ENCODE measurements at places on chromosomes 12 and 14.

- DNase-seq, result no peak
Measured at GRCh38 chr14:100775831-100776591, 49.3 kb downstream of the DLK1 start.

GRCh38 chr12:43402436-43402835 is 149.6 kb downstream of the ADAMTS20 start:
- DNase-seq, result no peak

DNA sequence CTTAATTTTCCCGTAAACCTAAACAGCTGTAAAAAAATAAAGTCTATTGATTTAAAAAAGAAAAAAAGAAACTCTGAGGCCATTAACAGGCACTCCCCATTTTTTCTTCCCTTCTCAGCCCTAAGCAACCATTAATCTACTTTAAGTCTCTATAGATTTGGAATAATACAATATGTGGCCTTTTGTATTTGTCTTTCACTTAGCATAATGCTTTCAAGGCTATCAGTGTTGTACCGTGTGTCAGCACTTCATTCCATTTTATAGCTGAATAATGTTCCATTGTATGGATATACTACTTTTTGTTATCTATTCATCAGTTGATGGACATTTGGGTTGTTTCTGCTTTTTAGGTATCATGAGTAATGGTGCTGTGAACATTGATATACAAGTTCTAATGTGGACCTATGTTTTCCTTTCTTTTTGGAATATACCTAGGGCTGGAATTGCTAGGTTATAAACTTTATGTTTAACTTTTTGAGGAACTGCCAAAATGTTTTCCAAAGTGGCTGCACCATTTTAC is 15.7 kb downstream of the CREBL2 start:
- no peak for DNase-seq

DNA sequence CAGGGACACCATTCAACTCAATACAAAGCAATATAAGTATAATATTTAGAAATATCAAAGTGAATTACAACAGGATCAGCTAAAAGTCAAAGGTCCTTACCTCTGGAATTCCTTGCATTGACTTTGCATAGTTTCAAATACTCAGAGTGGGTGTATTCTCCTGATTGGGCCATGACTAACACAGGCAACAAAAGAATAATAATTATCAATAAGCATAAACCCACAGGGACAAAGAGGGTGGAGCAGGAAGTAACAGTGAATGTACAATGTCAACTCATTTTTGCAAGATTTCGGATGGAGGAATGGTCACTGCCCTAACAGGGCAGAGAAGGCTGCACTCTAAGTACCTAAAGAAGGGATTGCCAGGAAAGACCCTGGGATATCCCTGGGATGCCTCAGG is 207.5 kb downstream of the PAX9 start:
- DNase-seq, result no peak

- DNase-seq, result no peak
Measured at GRCh38 chr12:105575235-105575634, 244.7 kb downstream of the C12orf75 start.

DNA sequence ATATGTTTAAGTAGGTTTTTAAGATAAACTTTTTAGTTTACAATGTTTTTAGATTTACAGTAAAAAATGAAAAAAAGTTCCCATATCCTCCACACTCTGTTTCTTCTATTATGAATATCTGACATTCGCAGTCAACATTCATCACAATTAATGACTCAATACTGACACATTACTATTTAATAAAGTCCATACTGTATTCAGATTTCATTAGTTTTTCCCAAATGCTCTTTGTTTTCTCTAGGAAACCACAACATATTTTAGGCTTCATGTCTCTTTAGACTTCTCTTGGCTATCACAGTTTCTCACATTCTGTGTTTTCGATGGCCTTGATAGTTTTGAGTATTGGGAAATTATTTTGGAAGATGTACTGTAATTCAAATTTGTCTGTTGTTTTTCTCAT is 399.8 kb downstream of the SLC6A15 start:
- no peak for DNase-seq

DNA sequence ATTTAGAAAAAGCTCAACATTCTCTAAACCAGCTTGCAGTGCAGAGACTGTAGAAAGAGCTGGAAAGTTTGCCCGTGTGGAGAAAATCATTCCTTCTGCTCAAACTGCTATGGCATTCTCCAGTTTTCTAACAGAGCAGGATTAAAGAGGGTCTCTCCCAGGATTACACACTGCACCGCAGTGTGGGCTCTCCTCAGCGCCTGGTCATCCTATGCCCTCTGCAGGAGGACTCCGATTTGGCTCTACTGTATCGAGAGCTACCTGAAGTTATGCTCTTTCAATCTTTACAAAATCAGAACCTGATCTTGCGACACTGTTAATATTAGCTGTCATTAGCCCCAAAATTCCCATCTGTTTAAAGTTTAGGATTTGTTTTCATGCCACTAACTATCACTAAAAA is 33.0 kb downstream of the BHLHE41 start:
- DNase-seq, result no peak

DNA sequence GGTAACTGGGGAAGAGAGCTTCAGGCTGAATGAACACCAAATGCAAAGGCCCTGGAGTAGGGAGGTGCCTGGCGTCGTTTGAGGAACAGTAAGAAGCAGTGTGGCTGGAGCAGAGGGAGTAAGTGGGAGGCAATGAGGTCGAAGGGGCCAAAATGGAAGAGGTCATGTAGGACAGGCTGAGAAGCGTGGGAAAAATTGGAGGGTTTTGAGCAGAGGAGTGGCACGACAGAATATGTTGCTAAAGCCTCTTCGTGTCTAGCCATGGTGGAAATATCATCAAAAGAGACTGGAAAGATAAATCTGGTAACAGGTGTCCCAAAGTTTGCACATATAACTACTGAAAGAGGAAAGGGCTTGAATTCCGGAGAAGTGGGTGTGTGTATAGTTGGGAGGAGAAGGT is 1.9 kb downstream of the TRIM9 start:
- DNase-seq, result no peak

GRCh38 chr14:61712137-61712536 is 16.8 kb downstream of the HIF1A start:
- no peak for DNase-seq

DNA sequence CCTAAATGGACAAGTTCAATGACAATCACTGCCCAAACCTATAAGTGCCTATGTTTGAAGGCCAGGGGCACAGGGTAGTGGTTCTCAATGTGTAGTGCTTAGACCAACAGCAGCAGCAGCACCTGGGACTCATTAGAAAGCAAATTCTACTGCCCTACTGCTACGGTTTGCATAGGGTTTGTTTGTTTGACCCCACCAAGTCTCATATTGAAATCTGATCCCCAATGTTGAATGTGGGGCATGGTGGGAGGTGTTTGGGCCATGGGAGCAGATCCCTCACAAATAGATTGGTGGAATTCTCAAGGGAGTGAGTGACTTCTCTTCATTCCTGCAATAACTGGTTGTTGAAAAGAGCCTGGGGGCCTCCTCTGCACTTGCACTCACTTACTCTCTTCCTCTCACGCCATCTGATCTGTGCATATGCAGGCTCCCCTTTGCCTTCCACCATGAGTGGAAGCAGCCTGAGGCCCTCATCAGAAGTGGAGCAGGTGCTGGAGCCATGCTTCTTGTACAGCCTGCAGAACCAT is 39.5 kb downstream of the PPM1H start:
- no peak for DNase-seq

DNA sequence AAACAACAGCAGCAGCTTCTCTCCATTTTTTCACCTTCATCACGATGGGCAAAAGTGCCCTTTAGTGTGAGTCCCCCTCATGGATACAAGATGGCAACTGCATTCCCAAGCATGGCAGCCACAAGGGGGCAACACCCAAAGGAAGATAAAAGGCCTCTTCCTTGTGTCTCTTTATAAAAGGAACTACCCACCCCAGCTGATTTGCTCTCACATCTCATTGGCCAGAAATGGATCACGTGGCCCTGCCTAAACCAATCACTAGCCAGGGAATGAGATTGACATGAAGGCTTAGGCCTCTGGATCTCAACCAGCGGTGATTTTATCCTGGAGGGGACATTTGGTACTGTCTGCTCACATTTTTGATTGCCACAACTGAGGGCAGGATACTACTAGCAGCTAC is 21.9 kb upstream of the IFT81 start:
- DNase-seq, result peak; percentile 92

DNA sequence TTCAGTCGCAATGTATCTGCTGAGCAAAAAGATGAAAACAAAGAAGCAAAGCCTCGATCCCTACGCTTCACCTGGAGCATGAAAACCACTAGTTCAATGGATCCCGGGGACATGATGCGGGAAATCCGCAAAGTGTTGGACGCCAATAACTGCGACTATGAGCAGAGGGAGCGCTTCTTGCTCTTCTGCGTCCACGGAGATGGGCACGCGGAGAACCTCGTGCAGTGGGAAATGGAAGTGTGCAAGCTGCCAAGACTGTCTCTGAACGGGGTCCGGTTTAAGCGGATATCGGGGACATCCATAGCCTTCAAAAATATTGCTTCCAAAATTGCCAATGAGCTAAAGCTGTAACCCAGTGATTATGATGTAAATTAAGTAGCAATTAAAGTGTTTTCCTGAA is 19.8 kb downstream of the CKB start:
- DNase-seq, result no peak

DNA sequence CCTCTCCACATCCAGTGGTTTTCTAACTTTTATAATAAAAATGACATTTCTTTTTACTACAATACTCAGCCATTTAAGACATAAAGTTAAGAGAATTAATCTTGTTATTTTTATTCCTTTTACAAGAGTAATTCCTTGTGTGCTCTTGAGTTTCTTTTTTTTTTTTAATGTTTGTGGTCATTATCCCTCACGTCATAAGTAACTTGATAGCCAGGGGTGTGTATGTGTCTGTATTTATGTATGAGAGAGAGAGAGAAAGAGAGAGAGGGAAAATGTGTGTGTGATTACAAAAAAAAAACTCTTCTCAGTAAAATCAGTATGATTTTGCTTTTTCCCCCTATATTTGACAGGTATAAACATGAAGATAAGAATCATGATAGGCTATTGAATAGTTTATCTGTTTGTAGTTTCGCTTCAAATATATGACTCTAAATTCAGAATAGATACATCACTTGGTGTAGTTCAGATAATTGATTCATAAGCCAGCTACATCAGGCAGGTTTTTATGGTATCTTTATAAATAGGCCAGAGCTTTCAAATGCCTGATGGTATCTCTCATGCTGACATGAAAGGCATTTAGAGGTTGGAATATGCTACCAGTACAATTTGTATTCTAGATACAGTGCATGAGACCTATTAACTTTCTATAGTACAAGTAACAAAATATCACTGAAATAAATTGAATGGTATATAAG is 34.9 kb downstream of the RERGL start:
- peak; percentile 33 for DNase-seq

- DNase-seq, result peak; percentile 92
Measured at GRCh38 chr12:49983892-49984291, 11.1 kb downstream of the AQP6 start.

- DNase-seq, result no peak
Measured at GRCh38 chr12:16563504-16563903, 42.5 kb downstream of the LMO3 start.

DNA sequence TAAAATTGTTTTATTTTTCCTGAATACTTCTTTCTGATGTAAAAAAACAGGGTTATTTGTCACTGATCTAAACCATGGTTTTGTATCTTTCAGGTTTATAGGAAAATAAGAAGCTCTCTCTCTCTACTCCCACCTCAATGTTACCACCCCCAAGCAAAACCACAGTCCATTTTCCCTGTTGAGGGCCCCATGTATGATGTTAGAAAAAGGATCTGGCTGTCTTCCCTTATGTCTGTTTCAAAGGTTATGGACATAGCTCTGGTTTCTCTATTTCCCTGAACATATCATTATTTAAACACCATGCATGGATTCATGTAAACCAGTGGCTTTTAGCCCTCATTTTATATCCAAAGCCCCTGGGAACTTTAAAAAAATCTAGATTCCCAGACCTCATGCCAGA is 649.0 kb upstream of the TBX3 start:
- DNase-seq, result no peak

- no peak for DNase-seq
Measured at GRCh38 chr12:48175613-48176416, 7.6 kb upstream of the CCDC184 start.

DNA sequence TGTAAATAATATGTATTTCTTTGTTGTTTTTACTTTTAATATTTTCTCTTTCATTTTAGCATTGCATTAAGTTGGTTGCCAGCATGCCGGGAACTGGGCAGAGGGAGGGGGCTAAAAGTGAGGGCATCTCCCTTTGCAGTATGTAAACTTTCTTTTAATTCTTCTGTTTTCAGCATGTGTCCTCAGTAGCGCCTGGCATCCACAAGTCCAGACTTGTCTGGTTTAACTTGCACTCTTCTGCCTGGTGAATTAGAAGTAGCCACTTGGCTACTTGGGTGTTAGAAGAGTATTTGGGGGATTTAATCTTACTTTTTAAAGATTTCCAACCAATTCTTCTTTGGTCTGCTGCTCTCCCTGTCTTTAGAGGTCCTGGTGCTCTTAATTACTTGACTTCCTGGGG is 117.2 kb upstream of the SCAF11 start:
- DNase-seq, result no peak

DNA sequence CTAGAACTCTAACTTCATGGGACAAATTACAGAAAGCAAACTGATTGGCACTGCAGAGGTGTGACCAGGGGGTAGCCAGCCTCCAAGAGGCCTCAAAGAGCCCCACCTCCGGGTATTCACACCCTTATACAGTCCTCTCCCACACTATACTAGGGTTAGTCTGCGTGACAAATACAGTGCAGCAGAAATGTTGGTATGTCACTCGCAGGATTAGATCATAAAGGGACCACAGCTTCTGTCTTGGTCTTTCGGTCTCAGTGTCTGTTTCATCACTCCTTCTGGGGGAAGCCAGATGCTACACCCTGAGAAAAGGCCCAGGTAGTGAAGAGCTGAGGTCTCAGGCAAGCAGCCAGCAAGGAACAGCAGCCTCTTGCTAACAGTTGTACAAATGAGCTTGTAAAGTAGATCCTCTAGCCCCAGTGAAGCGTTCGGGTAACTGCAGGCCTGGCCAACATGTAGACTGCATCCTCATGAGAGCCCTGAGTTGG is 68.9 kb upstream of the SAV1 start:
- no peak for DNase-seq

- DNase-seq, result peak; percentile 18
Measured at GRCh38 chr14:36663404-36664321, 2.0 kb downstream of the PAX9 start.

DNA sequence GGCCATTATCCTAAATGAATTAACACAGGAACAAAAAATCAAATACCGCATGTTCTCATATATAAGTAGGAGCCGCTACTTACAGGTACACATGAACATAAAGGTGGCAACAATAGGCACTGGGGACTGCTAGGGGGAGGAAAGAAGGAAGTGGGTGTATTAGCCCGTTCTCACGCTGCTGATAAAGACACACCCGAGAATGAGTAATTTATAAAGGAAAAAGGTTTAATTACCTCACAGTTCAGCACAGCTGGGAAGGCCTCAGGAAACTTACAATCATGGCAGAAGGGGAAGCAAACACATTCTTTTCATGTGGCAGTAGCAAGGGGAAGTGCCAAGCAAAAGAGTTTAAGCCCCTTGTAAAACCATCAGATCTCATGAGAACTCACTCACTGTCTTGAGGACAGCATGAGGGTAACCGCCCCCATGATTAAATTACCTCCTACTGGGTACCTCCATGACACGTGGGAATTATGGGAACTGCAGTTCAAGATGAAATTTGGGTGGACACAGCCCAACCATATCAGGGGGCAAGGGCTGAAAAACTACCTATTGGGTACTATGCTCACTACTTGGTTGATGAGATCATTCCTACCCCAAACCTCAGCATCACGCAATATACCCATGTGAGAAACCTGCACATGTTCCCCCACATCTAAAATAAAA is 16.4 kb upstream of the MIA2 start:
- DNase-seq, result peak; percentile 63

GRCh38 chr12:116382686-116383530 is 105.4 kb upstream of the MED13L start:
- peak; percentile 94 for DNase-seq
